Right ventricle myocardium superior (tissue), 1 donor: ENCODE measurements at places on chromosomes 11 and 22. TPM values are rescaled to one million over a fixed set of nuclear protein-coding genes. Genes with fewer than 3 reads are reported as not detected.

RGL4 gene
- total RNA-seq: not detected

DEUP1 gene
- not detected for total RNA-seq

DBX1 gene
- not detected for total RNA-seq

INPP5J gene
- 15.4 TPM for total RNA-seq

DNA sequence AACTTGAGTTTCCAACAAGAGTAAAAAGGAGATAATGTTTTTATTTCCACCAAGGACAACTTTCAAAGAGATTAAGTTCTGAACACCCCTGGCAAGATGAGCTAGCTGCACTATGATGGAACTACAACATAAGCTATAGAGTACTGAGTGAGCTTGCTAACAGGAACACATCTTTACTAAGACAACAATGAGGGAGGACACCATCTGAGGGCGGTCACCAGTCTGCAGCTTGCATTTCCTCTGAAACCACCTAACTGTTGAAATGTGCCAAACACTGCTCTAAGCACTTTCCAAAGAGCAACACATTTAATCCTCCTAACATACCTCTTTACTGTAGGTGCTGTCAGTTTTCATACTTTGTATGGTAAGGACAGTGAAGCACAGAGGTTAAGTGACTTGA is 68.4 kb downstream of the TCF20 start:
- DNase-seq: no peak

DNA sequence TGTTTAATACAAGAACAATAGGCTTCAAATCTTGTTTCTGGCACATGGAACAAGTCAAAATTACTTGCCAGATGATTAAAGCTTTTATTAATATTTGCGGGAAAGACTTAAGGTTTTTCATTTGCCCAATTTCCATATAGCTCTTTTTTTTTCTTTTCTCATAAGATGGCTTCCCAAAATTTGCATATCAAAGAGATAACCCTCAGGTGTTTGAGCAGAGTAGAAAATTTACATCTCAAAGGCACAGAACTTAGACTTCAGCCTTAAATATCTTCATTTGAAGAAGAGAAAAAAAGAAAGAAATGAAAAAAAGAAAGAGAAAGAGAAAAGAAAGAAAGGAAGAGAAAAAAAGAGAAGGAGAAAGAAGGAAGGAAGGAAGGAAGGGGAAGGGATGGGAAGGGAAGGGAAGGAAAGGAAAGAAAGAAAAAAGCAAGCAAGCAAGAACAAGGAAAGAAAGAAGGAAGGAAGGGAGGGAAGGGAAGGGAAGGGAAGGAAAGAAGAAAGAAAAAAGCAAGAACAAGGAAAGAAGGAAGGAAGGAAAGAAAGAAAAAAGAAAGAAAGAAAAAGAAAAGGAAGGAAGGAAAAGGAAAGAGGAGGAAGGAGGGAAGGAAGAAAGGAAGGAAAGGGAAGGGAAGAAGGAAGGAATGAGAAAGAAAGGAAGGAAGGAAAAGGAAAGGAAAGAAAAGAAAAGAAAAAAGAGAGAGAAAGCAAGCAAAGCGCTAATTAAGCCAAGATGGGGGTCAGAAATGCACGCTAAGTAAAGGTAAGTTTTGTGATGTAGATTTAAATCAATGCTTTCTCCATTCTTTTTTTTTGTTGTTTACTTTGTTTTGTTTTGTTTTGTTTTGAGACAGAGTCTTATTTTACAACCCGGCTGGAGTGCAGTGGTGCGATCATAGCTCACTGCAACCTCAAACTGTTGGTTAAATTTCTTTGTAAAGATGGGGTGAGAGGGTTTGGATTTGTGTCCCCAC is 20.2 kb upstream of the IFITM3 start:
- no peak for DNase-seq

- DNase-seq: no peak
These were observed 13.2 kb upstream of the AIFM3 start for GRCh38 chr22:20953668-20954500.

DNA sequence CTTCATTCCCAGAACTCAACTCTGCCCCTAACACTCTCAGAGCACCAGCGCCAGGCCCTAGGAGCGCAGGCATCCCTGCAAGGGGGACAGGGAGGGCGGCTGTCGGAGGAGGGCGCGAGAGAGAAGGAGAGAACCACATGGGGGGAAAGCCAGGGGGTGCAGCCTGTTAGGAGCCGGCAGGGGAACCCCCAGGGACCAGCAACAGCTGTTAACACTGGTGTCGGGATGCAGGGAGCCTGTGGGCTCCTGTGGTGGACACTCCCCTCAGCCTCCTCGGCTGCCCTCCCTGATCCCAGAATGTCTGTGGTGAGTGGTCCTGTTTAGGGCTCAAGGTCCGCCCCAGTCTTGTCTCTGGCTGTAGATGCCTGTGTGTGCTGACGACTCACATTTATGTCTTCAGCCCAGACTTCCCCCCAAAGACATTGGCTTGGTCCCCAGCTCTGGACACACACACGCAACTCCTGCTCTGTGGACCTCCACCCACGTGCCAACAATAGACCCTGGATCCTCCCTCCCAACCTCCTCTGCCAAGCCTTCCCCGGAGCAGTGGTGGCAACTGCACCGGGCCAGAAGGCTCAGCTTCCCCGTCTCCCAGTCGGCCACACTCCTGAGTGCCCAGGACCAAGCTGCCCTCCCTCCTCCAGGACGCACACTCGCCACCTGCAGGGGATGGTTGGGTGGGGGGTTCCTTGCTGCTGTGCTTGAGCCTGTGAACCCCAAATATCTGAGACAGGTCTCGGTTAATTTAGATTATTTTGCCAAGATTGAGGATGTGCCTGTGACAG is 817 bp upstream of the IFITM5 start:
- DNase-seq: peak; percentile 43

DNA sequence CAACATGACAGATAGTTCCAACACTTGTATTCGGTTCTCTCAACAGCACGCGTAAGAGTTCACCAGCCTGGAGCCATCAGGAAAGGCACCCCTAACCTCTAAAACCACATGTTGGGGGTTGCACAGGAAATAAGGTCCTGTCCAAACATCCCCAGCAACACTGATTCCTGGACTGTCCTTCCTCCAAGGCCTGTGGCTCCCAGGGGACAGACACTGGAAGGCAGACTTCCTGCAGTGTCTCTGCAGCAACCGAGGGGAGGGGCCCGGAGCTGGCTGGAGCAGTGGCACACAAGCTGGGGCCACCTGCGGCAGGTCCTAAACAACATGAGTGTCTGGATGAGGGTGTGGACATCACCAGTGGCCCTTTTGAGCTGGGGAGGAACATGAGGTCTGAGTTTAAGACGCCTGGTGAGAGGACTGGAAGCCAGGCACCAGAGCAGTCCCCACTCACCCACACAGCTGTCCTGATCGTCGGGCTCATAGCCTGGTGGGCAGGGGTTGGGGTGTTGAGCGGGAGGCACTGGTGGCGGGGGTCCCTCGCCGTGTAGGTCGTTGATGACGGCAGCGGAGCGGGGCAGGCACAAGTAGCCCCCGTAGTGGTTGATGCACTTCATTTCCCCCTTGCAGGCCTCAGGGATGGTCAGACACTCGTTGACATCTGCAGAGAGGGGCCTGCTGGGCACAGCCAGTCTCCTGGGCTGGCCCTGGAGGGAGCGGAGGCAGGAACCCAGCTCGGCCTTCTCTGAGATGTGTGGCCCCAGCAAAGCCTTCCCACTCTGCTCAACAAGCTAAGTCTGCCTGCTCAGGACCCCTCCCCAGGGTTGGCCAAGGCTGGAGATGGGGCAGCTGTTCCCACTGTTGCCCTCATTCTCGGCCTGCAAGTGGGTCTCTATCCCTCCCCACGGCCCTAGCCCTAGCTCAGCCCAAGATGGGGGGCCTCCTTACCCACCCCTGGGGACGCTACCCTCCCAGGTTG is 1.6 kb downstream of the EFEMP2 start:
- peak; percentile 76 for DNase-seq
